Epithelial cell of proximal tubule (primary cell): ENCODE measurements at places on chromosomes 6 and 20. TPM values are rescaled to one million over a fixed set of nuclear protein-coding genes. Genes with fewer than 3 reads are reported as not detected.

DNA sequence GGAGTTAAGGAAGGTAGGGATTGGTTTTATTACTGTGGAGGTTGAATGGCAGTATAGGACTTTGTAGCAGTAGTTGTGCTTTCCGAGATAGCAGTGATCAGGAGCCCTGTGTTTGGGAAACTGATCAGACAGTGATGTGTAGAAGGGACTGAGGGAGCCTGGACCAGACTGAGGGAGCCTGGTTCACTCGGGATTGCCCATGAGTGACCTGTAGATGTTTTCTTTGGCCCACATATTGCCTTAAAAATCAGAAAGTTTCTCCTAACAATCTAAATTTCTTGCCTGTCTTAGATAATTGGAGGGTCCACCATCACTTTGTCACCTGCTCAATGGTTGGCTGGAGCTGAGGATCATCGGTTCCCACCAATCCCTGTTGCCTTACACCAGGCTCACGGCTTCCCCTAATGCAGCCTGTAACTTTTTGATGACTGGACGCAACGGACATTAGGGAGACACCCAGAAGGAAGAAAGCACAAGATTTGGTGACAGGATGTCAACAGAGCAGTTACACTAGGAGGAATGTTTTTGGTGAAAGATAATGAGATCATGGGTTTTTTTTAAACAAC, 1.1 kb downstream of the CDS2 start:
- no peak for DNase-seq

- no peak for DNase-seq
Measured at GRCh38 chr6:34316431-34317171, 67.8 kb upstream of the SMIM29 start.

DNA sequence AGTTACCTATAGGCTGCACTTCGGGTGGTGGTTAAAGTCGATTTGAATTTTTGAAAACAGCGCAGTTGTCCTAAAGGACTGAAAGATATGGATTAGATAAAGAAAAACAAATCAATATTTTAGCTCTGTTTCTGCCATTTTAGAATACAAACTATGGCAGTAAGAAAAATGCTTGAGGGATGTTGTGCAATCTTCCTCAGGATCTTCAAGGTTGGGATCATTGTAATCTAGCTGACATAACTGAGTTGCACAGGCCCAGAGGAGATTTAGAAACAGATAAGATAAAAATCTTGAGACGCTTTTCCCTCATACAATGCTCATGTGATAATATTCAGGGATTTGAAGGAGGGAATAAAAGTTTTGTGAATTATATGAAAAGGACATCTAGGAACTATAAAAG, 926 bp downstream of the PEX3 start:
- no peak for DNase-seq

DNA sequence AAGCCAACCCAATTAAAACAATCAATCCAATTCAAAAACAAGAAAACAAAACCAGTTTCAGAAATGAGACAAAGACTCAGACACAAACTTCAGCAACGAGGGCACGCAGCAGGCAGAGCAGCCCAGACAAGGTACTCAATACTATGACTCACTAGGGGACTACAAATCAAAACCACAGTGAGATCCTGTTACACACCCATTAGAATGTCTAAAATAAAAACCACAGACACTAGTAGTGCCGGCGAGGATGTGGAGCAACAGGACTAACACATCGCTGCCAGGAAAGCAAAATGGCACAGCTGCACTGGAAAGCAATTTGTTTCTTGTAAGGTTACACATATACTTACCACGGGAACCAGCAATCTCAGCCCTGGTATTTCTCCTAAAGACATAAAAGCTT, 28.4 kb upstream of the MAS1L start:
- DNase-seq, result no peak

GRCh38 chr6:121436960-121437850, 1.8 kb downstream of the GJA1 start:
- no peak for DNase-seq

DNA sequence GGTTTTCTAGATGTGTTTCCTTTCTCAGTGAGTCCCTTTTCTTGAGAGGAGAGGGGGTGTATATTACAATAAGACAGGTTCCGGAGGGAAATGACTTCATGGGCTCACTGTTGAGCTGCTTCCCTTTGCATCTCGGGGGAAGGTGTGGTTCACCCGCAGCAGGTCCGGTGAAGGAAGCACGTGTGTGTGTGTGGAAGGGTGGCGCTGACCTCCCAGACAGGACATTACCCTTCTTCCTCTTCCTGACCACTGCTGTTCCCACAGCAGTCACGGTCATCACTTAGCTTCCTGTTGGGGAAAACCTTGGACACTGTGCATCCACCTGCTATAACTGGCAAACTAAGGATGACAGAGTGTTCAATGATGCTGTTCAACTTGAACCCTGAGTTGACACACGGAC, 83.6 kb downstream of the PLEKHG1 start:
- no peak for DNase-seq

Gene RAET1E
- not detected in 2 replicates for total RNA-seq

Gene HMGCLL1
- 0.06 and 1.4 TPM in 2 replicates for total RNA-seq

DNA sequence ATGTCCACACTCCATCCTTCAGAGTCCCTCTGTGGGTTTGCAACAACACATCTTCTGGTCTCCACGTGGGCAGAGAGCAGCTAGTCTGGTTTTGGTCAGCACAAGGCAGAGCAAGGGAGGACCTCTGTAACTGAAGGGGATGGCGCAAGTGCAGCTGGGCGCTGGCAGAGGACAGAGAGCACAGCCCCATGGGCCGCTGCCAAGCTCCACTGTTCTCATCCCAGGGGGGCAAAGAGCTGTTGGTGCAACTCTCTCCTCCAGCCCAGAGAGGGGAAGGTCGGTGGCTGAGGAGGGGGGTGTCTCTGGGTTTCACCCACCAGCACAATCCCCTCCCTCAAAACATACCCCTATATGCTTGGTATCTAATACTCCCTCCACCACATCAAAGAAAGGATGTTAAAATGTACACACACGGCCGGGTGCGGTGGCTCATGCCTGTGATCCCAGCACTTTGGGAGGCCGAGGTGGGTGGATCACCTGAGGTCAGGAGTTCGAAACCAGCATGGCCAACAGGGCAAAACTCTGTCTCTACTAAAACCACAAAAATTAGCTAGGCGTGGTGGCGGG, 9.1 kb downstream of the ATP9A start:
- no peak for DNase-seq

DNA sequence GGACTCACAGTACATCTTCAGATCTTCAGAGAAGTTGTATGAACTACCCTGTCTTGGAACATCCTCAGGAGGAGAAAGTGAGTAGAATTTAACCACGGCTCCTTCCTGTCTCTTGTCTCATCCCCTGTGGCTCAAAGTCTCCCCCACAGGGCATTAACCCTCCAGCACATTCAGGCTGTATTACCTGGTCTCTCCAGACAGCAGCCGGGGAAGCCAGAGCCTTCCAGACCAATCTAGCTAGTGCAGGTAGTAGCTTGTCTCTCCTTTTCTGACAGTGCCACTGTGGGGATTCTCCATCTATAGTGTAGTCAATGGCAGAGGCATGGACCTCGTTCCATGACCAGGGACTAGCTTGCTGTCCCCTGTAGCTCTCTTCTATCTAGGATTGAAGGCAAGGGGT, 16.9 kb upstream of the ELMO2 start:
- no peak for DNase-seq

DNA sequence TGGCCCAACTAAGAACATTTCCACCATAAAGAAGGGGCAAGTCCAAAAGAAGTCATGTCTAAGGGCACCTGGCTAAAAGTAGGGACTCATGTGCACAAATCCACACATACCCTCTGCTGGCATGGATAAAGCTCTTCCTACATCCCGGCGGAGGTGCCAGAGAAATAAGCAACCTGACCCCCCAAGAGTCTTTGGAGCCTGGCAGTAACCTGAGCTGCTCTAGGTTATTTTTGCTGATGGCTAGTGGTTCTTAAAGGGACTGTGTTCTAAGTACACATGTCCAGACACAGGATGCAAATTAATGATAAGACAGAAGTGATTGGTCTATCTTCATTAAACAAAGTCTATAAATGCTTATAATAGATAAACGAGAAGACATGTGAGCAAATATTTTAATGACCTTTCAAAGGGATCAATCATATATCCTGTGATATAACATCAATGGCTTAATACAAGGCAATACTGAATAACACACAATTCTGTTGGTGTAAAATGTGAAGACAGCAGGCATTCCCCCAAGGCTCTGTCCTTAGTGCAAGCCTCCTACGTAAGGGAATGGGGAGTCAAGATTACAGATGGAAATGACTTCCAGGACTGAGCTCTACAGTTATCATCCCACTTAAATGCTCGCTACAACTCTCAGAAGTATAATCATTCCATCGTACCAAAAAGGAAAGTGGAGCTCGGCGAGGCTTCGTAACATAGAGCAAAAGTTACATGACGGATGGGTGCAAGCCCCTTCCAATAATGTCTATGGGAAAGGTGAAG, 52.5 kb downstream of the HIVEP2 start:
- DNase-seq, result no peak

Gene BANF2
- total RNA-seq, result not detected in 2 replicates

GRCh38 chr6:106700581-106700980, 71.2 kb downstream of the QRSL1 start:
- no peak for DNase-seq

DNA sequence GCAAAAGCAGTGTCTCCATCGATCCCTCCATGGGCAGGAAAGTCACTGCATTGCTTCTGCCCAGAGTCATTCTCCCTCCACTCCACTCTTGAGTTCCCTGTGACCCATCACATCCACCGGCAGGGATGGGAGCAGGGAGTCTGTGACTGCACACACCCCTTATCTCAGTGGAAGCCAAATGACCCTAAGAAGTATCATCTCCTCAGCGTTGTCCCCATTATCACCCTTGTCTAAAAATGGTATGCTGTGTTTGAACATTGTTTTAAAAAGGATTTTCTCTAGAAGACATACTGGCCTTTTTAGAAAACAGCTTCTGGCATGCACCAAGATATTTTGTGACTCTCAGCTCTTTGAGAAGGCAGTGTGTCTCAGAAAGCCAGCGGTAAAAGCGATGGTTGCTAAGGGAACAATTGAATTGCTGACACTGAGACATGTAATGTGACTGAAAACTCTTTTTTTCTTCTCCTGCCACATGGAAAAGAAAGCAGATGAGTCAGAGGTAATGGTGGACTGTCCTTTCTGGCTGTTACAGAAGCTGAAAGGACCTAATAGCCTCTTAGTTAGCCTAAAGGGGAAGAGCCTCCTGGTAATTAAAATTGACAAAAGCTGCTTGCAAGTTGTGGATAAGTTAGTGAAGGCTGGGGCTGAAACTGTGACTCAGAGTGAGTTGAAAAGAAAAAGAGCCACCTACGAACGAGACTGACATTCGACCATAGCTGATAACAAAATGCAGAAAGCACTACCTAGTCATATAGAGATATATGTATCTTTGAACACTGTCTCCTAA, 120.5 kb downstream of the MAP3K7 start:
- DNase-seq, result no peak

DNA sequence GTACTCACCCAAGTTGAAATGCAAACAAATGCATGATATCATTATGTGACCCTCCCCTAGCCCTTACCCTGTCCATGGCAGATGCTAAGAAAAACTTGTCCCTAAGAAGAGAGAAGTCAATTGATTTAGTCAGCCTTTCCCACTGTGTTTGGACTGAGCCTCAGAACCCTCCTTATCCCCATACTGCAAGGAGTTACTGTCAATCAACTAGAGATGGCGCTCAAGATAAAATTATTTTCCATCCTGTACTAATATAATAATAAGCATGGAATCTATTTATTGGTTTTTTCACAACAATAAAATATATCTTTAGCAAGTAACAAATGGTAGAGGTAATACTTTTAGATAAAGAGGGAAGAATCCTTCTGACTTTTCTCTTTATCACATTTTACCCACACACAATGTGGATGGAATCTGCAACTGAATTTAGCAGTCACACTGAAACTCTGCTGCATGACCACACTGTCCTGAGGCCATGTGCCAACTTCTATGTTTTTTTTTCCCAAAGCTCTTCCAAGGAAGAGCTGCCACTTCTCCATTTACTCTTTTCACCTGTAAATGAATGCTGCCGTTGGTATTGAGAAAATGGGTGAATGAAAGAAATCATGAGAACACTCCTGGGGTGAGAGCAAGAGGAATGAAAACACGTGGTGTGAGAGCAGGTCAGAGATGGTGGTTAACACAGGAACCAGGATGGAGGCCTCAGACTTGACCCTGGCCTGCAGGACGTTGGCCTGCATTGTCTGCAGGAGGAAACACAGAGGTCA, 10.5 kb downstream of the NT5E start:
- no peak for DNase-seq

Gene JPH2
- 2.0 and 2.9 TPM in 2 replicates for total RNA-seq

- DNase-seq, result no peak
Measured at GRCh38 chr6:158109748-158110147, 58.3 kb downstream of the SERAC1 start.

Gene LGSN
- total RNA-seq, result not detected in 2 replicates

- no peak for DNase-seq
Measured at GRCh38 chr6:14321992-14322772, 204.6 kb downstream of the CD83 start.

DNA sequence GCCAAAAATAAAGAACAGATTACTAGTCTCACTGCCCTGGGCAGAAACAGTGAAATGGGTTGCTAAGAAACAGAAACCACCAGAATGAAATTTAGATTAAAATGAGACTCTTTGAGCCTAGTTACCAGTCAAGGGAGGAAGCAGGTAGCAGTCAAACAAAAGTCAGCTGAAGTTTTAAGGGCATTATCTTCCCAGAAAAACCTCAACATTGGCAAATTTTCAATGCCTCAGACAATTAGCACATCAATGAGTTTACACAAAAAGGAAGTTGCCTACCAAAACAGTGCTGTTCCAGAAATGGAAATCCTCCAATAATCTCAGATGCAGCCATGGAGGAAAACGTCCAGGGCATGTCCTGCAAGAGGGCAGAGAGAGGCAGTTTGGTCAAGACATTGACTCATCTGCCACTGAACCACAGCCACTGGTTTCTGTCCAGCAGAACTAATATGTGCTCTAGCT, 399.7 kb upstream of the ADGRB3 start:
- no peak for DNase-seq

GRCh38 chr6:147950623-147950987, 392.0 kb upstream of the SASH1 start:
- no peak for DNase-seq

Gene TTPAL
- 7.9 and 11.0 TPM in 2 replicates for total RNA-seq

Gene SLC22A2
- total RNA-seq, result not detected in 2 replicates

Gene TBC1D32
- total RNA-seq, result 3.6 and 4.1 TPM in 2 replicates

GRCh38 chr6:170158296-170159021, 132.4 kb downstream of the DLL1 start:
- no peak for DNase-seq

- no peak for DNase-seq
Measured at GRCh38 chr6:109503327-109504224, 20.6 kb upstream of the ZBTB24 start.

- DNase-seq, result no peak
Measured at GRCh38 chr6:122829456-122829855, 40.4 kb downstream of the SMPDL3A start.

Gene C6orf132
- 15.3 and 19.8 TPM in 2 replicates for total RNA-seq

Gene PRRT1
- not detected in 2 replicates for total RNA-seq

Gene GTSF1L
- not detected in 2 replicates for total RNA-seq

- no peak for DNase-seq
Measured at GRCh38 chr6:119274197-119274595, 75.4 kb downstream of the MAN1A1 start.

Gene SNRPB2
- total RNA-seq, result 65.3 and 80.4 TPM in 2 replicates

Gene COL12A1
- 17.5 and 37.7 TPM in 2 replicates for total RNA-seq

GRCh38 chr6:17721671-17722070, 14.9 kb upstream of the NUP153 start:
- no peak for DNase-seq
